ENCODE measurements at places on chromosomes 3 and 15. TPM values are rescaled to one million over a fixed set of nuclear protein-coding genes. Genes with fewer than 3 reads are reported as not detected.
A peak's percentile ranks its signal among the peaks of the same experiment; 100 is the strongest.

GRCh38 chr3:148954981-148955380 is 36.4 kb upstream of the GYG1 start:
- no peak for DNase-seq

Gene STAC
- total RNA-seq: 6.8 TPM

Gene TMC3
- not detected for total RNA-seq

Gene PLCH1
- under 0.01 TPM for total RNA-seq

GRCh38 chr15:38012894-38013293 is 78.5 kb downstream of the TMCO5A start:
- no peak for DNase-seq

Gene RASA2
- total RNA-seq: 10.0 TPM

- no peak for DNase-seq
Measured at GRCh38 chr3:31624083-31624709, 91.5 kb downstream of the STT3B start.

- no peak for DNase-seq
Measured at GRCh38 chr3:66177026-66177425, 43.8 kb upstream of the SLC25A26 start.

DNA sequence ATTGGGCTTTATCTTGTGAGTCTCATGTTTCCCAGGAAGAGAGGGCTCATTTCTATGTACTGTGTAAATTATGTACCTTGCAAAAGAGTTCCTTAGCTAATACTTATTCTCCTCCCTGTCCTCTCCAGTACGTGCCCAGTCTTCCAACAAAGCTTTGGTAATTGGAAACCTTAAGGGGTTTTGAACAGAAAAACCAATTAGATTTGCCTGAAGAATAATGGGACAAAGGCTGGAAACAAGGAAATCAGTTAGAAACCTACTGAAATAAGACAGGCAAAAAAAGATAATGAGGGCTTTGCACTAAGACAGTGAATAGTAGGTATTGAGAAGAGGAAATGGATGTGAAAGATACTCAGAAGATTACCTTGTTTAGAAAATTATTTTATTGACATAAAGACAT is 82.5 kb downstream of the SPRED1 start:
- DNase-seq: no peak

DNA sequence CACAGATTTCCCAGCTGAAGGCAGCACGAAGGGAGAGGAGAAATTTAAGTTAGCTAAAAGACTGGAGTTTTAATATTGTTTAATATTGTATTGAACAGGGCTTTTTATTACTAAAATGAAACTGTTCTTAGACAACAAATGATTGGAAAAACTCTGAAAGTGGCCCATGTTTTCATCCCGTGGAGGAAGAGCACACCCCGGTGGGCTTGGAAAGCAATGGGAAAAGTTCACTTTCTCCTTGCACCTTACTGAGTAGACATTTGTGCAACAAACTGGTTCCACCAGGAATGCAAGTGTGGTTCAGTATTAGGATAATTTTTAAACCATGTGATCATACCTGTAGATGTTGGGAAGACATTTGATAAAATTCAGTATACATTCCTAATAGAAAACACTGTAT is 8.2 kb upstream of the ESYT3 start:
- peak; percentile 40 for DNase-seq

DNA sequence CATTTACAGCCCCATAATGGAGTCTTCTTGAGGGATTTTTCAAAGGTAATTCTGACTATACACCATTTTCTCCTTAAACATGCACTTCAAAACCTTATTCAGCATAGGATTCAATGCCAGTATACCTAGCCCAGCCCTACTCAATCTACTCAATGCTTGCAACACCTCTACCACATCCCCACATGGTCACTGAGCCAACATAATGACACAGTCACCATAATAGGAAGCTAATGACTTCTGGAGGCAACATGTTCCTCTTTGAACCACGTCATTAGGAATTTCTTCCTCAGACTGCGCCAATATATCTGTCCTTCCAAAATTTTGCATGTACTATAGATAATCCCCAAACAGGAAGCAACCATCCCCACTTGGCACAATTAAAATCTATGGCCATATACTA is 153.9 kb upstream of the SETMAR start:
- DNase-seq: no peak

GRCh38 chr3:171646357-171647133 is 163.7 kb downstream of the PLD1 start:
- peak; percentile 86 for DNase-seq

- no peak for DNase-seq
Measured at GRCh38 chr15:38479756-38480155, 25.8 kb downstream of the FAM98B start.

Gene RBP2
- not detected for total RNA-seq

DNA sequence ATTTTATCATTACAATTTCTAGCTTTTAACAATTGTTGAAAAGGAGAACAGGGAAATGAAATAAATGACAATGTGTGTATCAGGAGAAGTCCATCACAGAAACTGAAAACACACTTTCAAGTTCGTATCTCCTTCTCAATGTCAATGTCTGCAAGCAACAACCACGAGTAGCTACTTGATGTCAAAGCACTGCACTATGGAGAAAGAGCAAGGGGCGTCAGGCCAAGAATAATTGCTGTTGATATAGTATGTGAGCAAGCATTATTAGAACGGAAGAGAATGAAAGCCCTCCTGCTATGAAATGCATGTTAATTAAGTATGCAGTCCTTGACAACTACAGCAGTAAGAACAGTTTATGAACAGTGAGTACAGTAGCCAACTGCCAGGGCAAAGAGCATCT is 1250.1 kb downstream of the ZPLD1 start:
- DNase-seq: no peak

DNA sequence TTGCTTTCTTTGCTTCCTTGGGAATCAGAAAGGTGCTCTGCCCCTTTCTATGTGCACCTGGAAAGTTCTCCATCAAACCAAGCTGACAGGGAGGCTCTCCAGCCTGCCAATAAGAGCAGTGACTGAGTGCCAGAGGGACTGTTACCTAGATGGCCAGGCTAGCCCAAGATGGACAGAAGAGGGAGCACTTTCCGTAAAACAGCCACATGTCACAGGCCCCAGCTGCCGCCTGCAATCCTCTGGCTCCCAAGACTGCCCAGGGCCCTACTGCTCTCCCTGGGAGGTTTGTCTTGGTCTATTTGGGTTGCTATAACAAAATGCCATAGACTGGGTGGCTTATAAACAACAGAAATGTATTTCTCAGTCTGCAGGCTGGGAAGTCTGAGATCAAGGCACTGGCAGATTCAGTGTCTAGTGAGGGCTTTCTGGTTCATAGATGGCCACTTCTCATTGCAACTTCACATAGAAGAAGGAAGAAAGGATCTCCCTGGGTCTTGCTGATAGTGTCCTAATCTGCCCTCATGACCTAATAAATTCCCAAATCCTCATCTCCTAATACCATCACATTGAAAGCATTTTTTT is 72.3 kb downstream of the TAMM41 start:
- peak; percentile 29 for DNase-seq

- DNase-seq: no peak
Measured at GRCh38 chr3:49618412-49618811, 55.7 kb upstream of the APEH start.

DNA sequence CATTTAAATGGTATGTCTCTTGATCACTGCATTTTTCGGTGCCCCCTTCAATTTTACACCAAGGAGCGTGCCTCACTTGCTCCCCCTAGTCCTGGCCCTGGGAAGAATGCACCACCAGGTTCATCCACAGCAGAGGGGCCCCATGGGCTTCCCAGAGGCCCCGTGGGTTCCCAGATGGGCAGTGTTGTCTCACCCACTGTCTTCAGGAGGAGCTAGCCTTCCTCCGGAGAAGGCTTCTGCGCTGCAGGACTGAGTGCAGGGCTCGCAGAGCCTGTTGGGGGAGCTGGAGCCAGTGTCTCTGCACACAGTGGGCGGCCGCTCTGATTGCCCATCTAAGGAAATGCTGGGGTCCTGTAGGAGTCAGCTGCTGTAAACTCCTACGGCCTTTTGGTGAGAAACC is 45.9 kb downstream of the POLR2M start:
- DNase-seq: peak; percentile 8

Gene MINAR1
- 0.33 TPM for total RNA-seq

Gene AMOTL2
- 74.6 TPM for total RNA-seq

- DNase-seq: no peak
Measured at GRCh38 chr15:87201986-87202385, 1054.6 kb downstream of the NTRK3 start.

Gene ARRDC4
- 39.8 TPM for total RNA-seq

DNA sequence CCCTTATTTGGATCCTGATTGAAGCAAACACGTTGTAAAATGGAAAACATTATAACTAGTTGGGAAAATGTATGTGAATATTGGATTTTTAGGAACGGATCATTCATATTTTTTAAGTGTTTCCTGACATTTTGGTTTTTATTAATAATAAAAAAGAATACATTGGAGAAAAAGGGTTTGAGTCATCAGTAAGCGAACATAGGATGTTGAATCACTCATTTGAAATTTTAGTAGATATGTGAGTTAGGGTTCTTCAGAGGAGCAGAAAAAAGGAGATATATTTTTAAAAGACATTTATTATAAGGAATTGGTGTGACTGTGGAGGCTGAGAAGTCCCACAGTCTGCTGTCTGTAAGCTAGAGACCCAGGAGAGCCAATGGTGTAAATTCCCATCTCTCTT is 258.5 kb downstream of the PTPRG start:
- DNase-seq: no peak

Gene ARMC8
- total RNA-seq: 49.6 TPM

DNA sequence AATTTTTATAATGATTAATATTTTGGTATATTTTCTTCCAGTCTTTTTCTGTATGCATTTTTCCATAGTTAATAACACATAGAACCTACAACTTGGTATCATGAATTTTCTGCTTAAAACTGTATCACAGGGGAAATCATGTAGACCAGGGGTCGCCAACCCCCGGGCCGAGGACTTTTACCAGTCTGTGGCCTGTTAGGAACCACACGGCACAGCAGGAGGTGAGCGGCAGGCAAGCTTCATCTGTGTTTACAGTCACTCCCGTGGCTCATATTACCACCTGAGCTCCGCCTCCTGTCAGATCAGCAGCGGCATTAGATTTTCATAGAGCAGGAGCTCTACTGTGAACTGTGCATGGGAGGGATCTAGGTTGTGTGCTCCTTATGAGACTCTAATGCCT is 54.7 kb downstream of the RPL22L1 start:
- no peak for DNase-seq

DNA sequence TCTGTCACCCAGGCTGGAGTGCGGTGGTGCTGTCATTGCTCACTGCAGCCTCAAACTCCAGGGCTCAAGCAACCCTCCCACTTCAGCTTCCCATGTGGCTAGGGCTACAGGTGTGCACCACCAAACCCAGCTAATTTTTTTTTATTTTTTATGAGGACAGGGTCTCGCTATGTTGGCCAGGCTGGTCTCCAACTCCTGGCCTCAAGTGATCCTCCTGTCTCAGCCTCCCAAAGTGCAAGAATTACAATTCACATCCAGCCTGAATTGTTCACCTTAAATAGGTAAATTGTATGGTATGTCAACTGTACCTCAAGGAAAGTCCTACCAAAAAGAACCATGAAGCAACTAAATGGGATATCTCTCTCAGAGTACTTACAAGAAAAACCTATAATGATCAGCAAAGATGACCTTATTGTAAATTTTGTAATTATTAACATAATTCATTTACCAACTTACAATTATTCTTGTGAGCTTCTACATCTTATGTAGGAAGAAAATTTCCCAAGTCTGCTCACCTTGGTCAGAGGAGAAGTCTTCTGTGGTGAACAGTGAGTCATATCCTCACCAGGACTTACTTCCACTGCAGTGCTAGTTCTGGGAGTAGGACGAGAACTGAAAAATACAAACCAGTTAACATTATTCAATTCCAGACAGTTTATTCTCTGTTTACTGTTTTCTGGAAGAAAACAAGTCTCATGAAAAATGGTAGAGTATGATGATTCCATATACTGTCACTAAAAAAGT is 54.4 kb downstream of the ULK4 start:
- peak; percentile 62 for DNase-seq

GRCh38 chr3:107822308-107822707 is 268.5 kb downstream of the CD47 start:
- no peak for DNase-seq

- no peak for DNase-seq
Measured at GRCh38 chr3:152316318-152316717, 47.6 kb downstream of the MBNL1 start.

Gene TRIM42
- not detected for total RNA-seq

Gene HGD
- under 0.01 TPM for total RNA-seq

DNA sequence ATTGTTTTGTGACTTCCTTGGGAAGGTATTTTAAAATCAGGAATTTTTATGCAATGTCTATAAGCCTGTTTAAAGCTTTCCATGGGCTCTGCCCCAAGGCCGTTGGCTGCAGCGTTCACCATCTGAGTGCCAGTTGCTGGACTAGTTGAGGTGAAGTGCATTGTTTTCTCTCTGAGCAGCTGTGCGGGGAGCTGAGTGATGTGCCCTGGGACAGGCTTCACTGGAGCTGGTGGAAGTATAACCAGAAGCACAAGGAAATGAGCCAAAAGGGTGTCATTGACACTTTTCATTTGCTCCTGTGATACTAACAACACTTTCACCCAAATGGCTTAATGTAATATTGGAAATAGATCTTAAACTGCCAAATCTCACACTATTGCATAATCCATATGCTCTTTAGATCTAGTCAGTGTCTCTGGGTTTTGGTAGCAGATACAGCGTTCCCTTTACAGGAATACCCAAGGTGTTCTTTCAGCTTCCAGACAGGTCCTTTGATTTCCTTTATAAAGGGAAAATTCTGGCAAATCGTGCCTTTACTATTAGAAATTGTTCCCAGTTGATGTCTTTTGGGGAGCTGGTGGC is 29.2 kb downstream of the APH1B start:
- DNase-seq: no peak

DNA sequence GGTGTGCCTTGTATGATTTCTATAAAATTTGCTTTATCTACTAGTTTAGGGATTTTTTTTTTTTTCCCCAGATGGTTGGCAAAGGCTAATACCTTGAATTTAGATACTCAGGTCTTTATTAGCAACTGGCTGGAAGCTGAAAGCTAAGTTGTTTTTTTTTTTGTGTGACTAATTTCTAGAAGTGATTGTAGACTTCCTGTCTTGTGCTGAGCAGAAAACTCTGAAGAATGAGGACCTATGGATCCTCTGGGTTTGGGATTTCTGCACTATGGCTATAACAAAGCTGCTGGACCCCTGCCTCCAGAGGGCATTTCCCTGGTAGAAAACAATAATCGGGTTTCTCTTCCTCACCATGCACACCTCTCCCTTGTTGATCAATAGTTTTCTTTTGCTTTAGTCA is 10.0 kb downstream of the ARIH2 start:
- DNase-seq: peak; percentile 39

- no peak for DNase-seq
Measured at GRCh38 chr15:43934480-43934879, 107.7 kb downstream of the WDR76 start.

GRCh38 chr3:104411757-104412156 is 955.0 kb upstream of the ALCAM start:
- peak; percentile 1 for DNase-seq

- peak; percentile 65 for DNase-seq
Measured at GRCh38 chr3:36514171-36514570, 133.9 kb downstream of the STAC start.

Gene RASGRF1
- total RNA-seq: not detected

GRCh38 chr3:22846566-22846965 is 356.6 kb upstream of the UBE2E2 start:
- DNase-seq: no peak

- DNase-seq: no peak
Measured at GRCh38 chr3:110569073-110569472, 502.5 kb upstream of the NECTIN3 start.

Gene TJP1
- 53.7 TPM for total RNA-seq

Measured in fibroblast of lung (primary cell).